GM12891 (cell line): ENCODE measurements at places on chromosomes 1 and 21.
A peak's percentile ranks its signal among the peaks of the same experiment; 100 is the strongest.

- DNase-seq: no peak
Observed at GRCh38 chr1:171743081-171743870, 1.4 kb upstream of the VAMP4 start.

DNA sequence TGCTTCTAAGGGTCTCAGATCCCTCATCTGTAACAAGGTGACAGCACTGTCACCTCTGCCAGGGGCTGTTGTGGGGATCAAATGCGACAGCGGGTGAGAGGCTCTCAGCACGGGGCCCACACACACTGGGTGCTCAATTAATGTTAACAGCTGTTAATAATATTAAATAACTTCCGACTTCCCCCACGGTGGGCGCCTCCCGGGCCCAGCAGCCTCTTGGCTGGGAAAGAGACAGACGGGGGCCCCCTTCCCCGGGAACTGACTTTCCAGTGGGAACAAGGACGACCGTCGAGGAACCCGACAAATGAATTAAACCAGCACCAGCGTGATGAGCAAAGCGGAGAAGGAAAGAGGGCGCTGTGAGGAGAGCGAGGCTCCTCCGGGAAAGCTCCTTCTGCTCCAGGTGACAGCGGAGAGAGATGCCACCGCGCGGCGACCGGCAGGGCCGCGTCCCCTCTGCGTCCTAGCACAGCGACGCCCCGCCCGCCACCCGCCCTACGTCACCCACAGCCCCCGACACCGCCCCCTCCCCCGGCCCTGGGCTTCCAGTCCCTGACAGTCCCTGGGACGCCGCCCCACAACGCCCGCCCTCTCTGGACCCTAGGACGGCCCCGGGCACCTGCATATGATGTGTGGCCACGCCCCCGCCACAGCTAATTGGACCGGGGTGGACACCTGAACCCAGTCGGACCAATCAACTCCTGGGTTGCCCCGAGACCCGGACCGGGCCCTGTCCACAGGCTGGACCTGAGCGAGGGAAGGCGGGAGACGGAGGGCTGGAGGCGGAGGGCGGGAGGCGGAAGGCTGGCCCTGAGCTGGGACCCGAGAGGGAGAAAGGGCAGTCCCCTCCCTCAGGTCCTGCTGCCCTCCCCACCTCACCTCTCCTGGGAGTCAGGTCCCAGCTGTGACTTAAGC is 38.2 kb downstream of the MATN1 start:
- DNase-seq: no peak

DNA sequence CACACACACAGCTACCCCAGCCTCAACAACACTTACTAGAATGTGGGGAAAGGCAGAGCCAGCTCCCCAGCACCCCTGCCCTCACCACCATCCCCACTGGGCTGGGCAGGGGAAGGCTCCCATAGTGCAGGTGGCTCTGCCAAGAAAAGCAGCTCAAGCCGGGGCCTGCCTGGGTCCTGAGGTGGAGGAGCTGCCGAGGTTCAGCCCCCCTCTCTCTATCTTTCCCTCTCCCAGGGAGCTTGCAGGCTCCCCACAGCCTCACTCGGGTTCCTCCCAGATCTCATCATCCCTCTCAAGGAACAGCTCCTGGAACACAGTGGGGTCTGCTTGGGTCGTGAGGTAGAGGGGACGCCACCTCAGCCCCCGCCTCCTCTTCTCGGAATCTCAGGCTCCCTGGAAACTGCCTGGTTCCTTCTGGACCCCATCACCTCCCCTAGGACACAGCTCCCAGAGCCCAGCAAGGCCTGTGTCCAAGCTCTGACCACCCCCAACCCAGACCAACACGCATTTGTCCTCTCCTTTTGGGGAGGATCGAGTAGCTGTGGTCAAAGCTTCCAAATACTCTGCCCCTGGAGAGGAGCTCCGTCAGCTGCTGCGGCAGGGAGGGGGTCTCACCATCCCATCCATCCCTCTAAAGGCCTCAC is 704 bp downstream of the S100A16 start:
- DNase-seq: no peak

GRCh38 chr1:236834876-236835275 is 39.8 kb downstream of the MTR start:
- DNase-seq: no peak

DNA sequence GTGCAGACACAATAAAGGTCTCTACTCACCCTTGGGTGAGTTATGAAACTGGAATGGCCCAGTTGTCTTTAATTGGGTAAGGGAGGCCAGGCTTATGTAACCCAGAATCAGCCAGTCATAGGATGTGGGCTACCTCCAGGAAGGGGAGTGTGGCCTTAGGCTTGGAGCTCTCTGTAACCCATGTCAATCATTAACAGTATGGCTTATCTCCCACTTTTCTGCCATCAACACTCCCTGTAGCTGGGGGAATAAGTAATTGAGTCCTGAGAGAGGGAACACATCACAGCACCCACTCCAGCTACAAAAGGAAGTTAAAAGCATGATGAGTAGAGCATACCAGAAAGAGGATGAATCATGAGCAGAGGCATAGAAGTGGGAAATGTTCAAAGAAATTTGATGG is 327.0 kb upstream of the DUSP10 start:
- no peak for DNase-seq

DNA sequence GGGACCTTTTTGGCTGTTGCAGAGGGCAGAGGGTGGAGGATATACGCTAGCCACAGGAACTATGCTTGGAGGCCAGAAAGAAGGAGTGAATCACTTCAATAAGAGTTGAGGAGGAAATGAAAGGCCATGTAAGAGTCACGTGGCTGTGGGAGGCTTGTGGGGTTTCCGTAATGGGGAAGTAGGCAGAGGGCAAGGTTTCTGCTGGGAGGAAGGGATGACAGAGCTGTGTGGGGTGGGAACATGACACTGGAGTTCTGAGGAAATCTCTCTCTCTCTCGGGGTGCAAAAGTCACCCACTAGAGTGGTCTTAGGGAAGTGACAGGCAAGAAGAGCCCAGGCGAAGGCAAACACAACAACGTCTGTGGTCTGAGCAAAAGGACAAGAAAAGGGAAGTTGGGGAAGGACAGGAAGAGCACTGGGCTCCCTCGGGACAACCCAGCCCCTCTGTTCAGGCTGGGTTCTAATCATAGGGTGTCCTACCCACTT is 3.9 kb upstream of the CD1C start:
- DNase-seq: no peak

- DNase-seq: no peak
Observed at GRCh38 chr1:37394574-37395464, 79.6 kb upstream of the ZC3H12A start.

DNA sequence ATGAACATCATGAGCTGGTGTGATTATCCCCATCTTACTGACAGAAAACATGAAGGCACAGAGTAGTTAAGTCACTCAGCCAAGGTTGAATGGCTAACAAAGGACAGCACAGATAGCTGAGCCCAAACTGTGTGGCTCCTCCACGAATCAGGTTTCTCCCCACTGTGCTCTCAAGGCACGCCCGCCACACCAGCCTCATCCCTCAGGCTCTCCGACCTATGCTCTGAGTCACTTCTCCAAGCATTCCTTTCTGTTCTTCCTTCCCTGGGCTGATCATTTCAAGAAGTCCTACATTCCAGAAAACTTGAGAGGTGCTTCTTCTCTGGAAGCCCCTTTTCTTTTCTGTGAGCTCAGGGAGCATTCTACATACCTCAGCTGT is 25.3 kb upstream of the SDC3 start:
- no peak for DNase-seq

GRCh38 chr1:179166663-179167417 is 62.6 kb downstream of the ABL2 start:
- DNase-seq: no peak

GRCh38 chr1:170200621-170201397 is 55.0 kb downstream of the NTMT2 start:
- no peak for DNase-seq

GRCh38 chr1:155847823-155848529 is 9.0 kb downstream of the GON4L start:
- no peak for DNase-seq

GRCh38 chr1:224922404-224923164 is 6.9 kb upstream of the DNAH14 start:
- no peak for DNase-seq

DNA sequence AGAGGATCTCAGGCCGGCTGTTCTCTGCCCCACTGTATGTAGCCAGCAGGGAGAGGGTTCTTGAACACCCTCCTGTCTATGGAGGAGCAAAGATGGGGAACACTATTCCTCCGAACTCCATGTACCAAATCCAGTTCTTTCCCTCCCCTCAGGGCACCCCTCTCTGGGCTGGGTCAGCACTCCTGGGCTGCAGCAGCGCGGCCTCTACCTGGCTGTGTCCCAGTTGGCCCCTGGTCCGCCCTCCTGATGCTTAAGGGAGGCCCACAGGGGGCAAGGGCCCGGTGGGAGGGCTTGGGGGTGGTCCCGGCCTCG is 471 bp upstream of the ADPRS start:
- DNase-seq: no peak

GRCh38 chr21:46145159-46145839 is 10.1 kb downstream of the FTCD start:
- no peak for DNase-seq

DNA sequence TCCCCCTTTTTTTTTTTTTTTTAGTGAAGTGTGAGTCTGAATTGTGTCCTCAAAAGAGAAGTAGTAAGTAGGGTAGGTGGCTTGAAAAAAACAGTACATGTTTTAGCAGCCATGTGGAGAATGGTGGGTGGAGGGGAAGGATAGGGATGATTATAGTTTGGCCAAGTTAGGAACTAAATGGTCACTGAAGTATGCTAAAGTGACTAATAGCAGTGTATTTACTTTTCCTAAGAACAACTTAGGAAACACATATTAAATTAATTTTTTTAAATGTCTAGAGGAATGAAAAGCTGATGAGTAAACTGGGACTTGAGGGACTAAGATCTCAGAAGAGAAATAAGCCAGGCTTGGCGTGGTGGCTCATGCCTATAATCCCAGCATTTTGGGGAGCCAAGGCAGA is 55.5 kb downstream of the PLA2G4A start:
- DNase-seq: no peak

DNA sequence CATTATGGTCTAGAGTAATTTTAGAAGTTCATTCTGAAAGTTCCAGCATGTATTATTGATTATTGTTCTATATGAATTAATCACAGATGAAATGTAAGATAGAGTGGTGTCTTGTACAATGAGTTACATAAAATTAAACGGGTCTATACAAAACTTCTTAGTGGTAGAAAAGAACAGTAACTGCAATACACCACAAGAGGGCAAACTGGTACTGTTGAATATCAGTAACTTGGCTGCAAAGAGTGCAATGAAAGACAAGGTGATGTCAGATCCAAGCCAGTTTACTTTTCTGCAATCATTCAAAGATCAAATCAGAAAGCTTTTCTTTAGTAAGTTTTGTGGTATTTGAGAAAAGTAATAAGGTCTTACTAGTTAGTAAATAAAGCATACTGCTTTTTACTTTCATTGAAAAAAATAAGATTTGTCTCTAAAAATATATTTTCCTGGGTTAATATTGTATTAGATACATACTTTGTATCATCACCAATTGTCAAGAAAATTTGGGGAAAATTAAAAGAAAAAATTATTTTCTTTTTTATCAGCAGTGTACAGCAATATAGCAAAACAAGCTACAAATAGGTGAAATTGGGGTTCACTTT is 66.4 kb upstream of the BTG3 start:
- peak; percentile 25 for DNase-seq

GRCh38 chr1:7022058-7022457 is 236.8 kb downstream of the CAMTA1 start:
- DNase-seq: no peak

GRCh38 chr1:112457955-112458354 is 50.8 kb upstream of the WNT2B start:
- DNase-seq: no peak

DNA sequence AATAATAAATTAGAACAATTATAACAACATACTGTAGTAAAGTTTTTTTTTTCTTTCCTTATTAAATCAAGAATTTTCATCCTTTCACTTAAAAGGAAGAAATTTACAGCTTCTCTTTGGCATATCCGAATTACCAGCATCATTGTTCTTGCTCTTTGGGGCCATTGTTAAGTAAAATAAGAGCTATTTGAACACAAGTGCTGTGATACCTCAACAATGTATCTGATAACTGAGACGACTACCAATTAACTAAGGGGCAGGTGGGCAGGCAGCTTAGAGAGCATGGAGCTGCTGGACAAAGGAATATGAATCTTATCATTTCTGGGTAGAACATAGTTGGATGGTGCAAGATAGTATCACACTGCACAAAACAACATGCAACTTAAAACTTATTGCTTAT is 719.9 kb upstream of the TMPRSS15 start:
- DNase-seq: no peak

GRCh38 chr1:159646687-159647086 is 59.1 kb downstream of the APCS start:
- DNase-seq: no peak

DNA sequence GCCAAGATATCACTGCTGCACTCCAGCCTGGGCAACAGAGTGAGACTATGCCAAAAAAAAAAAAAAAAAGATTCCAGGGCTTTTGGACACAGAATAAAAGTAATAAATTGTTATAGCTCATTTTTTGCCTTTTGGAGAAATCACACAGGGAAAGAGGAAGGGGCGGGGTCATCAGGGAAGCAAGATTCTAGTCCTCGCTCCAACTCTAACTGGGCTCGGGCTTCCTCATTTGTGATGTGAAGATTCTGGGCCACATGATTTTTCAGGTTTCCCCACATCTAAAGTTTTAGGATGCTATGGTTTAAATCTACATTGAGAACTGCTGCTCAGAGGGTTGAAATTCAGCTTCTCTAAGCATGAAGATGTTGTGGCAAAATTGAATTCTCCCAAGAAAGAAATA is 179.3 kb upstream of the PLXNA2 start:
- no peak for DNase-seq

DNA sequence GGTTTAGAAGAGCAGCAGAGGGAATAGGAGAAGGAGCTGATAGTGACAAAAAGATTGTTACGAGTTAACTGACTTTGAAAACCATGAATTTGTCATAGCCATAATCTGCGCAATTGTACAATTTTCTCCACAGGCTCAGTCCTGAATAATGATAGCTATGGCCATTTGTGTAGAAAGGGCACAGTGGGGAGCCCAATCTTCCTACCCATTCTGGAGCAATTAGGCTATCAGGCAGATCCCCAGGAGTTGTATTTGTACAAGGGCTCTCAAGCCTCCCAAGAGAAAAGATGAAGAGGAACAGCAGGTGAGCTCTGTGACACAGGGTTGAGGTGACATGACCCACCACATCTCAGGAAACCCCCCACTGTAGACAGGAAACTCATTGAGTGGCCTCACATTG is 42.1 kb upstream of the SAMD13 start:
- DNase-seq: no peak

DNA sequence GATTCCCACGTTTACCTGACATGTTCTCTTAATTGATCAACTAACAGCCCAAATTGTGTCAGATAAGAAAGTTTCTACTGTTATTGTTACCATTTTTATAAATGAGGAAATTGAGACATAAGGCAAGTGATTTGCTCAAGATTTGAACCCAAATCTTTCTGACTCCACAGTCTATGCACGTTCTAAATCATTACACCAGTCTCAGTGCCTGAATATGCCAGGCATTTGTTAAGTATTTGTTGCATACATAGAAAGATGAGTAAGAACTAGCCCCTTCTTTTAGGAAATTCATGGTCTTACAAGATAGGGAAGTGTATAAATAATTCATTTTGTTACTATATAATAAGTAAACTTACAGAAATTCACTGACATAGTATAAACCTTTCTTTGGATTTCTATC is 7.1 kb upstream of the CD101 start:
- no peak for DNase-seq
